MM.1S (cell line): ENCODE measurements at places on chromosomes 5 and 9.

- no peak for DNase-seq
These were observed 406.8 kb downstream of the BRINP1 start for GRCh38 chr9:118962426-118962825.

- no peak for DNase-seq
These were observed 7.4 kb downstream of the SLC22A4 start for GRCh38 chr5:132301344-132302271.

DNA sequence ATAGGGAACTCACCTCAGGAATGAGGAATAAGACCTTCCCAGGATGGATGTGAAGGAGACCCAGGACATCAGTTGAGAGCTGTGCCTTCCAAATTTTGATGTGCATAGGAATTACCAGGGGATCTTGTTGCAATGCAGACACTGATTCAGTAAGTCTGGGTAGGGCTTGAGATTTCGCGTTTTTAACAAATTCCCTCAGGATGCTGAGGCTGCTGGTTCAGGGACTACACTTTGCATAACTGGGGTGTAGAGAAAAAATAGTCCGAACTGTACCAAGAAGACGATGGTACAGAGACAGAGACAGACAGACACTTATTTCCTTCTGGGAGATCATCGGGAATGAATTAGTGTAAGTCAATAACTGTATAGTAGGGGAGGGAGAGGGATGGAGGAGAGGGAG lies 82.3 kb upstream of the FREM1 start:
- DNase-seq = no peak

DNA sequence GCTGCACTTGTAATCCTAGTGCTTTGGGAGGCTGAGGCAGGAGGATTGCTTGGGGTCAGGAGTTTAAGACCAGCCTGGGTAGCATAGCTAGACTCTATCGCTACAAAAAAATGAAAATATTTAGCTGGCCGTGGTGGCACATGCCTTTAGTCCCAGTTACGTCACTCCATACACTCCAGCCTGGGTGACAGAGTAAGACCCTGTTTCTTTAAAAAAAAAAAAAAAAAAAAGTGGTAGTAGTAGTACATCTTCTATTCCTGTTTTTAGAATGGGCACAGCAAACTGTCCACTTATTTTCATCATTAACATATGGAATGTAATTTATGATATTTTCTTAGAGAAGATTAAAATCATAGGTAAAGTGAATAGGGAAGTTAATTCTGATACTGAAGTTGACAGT lies 48.2 kb downstream of the TRIO start:
- DNase-seq = no peak

DNA sequence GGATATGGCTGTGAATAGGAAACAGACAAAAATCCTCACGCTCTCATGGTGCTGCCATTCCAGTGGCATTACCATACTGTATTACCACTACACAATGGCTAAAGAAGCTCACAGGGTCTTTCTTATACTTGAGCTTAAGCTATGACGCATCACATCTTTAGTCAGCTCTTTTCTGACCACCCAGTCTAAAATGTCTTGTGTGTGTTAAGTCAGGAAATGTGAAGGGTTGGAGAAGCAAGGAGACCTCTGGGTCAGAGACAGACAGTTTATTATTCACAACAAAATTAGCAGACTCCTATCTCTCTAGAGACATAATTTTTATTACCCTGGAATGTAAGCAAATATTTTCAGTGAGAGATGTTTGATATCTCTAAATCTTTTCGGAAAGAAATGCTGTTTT lies 1583.2 kb upstream of the WWC1 start:
- no peak for DNase-seq

- DNase-seq = no peak
These were observed 102.1 kb downstream of the ACER2 start for GRCh38 chr9:19510907-19511306.

- no peak for DNase-seq
These were observed 990.2 kb downstream of the CDH12 start for GRCh38 chr5:21862986-21863385.

GRCh38 chr5:151779531-151780125 lies 7.9 kb downstream of the G3BP1 start:
- no peak for DNase-seq
